ENCODE measurements at places on chromosomes 4 and X. TPM values are rescaled to one million over a fixed set of nuclear protein-coding genes. Genes with fewer than 3 reads are reported as not detected.

PAGE2B gene
- not detected for total RNA-seq

TBC1D8B gene
- total RNA-seq: 3.7 TPM

GYG2 gene
- 0.43 TPM for total RNA-seq

RIPPLY1 gene
- total RNA-seq: not detected

ATP10D gene
- total RNA-seq: 27.8 TPM

STATH gene
- not detected for total RNA-seq

IQSEC2 gene
- 0.22 TPM for total RNA-seq

IL15 gene
- 2.1 TPM for total RNA-seq

CFAP99 gene
- total RNA-seq: not detected

MTTP gene
- total RNA-seq: 0.09 TPM

PNPLA4 gene
- 16.0 TPM for total RNA-seq

CD38 gene
- total RNA-seq: 10.9 TPM

KIT gene
- 1.1 TPM for total RNA-seq

PPBP gene
- not detected for total RNA-seq

UGT2B10 gene
- total RNA-seq: not detected

HCFC1 gene
- total RNA-seq: 11.0 TPM

KDR gene
- 425 TPM for total RNA-seq

CLIC2 gene
- total RNA-seq: 11.3 TPM

EVC2 gene
- 12.7 TPM for total RNA-seq

Data from dermis lymphatic vessel endothelial cell (primary cell).